ENCODE measurements at places on chromosomes 11 and 22.

- DNase-seq: no peak
These were observed 301.6 kb downstream of the TBC1D22A start for GRCh38 chr22:47064016-47064415.

GRCh38 chr11:50178737-50179136, 146.1 kb downstream of the OR4C45 start:
- no peak for DNase-seq

GRCh38 chr22:27772081-27772983, 29.2 kb downstream of the MN1 start:
- DNase-seq: no peak

DNA sequence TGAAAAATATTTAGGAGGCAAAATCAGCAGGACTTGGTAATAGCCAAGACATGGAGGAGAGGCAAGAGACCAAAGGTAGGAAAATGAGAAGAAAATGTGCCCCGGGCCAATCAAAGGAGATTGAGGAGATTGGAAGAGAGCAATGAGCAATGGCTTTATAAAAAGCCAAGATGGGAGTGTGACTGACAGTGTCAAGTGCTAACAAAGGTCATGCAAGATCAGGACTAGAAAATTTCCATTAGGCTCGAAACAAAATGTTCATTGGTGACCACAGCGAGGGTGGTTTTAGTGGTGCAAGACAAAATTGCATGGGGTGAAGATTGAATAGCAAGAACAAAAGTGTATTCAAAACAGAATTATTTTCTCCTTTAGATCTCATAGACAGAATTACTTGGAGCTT, 45.2 kb upstream of the TBCEL start:
- DNase-seq: no peak

DNA sequence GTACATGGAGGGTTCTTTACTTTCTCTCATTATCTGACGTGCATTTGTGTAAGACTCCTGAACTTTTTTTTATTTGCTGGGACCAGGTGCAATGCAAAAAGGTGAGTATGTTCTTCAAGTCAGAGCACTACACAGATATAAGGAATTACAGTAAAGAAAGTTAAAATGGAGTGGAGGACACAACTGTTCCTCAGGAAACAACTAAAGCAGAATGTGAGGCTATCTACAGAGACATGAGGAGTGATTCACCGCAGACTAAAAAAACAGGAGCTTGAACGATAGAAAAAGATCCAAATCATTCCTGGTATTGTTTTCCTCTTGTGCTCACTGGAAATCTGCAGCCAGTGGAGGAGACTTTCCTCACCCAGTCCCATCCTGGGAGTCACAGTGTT, 106.2 kb downstream of the ABTB2 start:
- no peak for DNase-seq

GRCh38 chr11:13152264-13152663, 125.3 kb upstream of the BMAL1 start:
- no peak for DNase-seq

- no peak for DNase-seq
These were observed 53.3 kb upstream of the ADA2 start for GRCh38 chr22:17272511-17272991.

- peak; percentile 15 for DNase-seq
These were observed 58.6 kb downstream of the BRD1 start for GRCh38 chr22:49768951-49769690.

- peak; percentile 75 for DNase-seq
These were observed at the start of gene RIN1 for GRCh38 chr11:66336234-66337102. Gene RIN1 (minus strand): TSS chr11:66336434. CDS start chr11:66336402, 32 bp downstream.

DNA sequence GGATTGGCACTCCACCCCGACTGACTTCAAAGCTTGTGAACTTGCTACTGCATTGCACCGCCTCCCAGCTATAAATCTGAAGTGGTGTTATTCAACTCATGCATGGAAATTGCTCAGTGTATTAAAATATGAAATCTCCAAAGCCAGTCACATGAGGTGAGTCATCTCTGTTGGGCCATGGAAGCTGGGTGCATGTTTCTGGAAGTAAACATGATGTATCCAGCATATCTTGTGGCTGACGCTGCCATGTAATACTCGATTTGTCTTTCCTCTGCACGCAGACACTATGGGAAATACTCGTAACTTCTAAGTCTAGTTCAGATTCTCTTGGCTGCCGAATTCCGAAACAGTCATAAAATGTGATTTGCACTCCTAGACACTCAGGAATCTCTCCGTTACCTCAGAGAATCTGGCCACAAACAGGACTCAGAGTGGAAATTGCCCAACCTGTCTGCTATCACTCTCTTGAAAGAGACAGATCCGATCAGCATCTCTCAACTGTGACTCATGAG, 154.9 kb upstream of the MPPED2 start:
- DNase-seq: no peak
